T-helper 2 cell (primary cell): ENCODE measurements at places on chromosomes 1 and 21.

DNA sequence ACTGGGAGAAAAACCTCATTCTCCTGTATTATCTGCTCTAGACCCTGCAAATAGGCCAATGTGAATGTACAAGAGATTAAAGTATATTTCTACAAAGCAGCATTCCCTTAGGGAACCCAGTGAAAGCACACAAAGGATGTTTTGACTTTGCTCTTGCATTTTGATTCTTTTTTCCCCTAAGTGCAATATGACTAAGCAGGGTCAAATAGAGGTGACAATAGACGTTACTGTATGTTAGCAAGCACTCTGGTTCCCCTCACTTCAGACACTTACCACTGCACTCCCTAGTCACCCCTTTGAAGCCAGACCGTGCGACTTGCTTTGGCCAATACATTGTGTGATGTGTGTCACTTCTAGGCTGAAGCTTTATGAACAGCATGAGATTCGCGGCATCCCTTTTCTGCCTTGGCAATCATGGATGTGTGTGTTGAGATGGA lies 209.7 kb downstream of the RHOU start:
- DNase-seq, result peak; percentile 50

DNA sequence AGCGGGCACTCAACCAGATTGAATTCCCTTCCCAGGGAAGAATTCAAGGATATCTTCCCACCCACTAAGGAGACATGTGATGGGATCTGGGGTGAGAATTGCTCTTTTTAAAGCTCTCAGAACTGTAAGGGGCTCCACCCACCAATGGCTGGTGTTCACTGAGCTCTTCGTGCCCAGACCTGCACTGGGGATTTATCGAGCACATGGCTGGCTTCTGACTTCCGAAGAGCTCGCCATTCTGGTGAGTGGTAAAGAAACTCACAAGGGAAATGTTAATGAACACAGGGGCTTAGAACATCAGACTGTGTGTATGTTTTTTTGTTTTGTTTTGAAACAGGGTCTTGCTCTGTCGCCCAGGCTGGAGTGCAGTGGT lies 9.8 kb downstream of the PADI3 start:
- DNase-seq, result no peak

DNA sequence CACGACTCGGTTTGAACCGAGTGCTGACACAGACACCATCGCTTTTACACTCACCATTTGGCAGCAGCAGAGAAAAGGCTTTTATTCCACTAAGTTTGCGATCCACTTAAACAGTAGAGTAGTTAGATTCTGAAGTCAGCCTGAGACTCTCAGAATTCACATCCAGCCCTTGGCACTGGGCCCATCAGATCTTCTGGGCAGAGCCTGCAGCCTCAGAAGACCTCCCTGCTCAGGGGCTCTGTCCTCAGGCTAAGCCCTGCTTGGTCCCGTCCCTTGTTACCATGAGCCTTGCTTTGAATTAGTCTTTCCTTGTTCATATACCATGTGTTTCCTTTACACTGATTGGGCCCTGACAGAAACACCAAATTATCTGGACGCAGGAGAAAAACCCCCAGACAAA lies 41.4 kb upstream of the AJAP1 start:
- no peak for DNase-seq

GRCh38 chr1:93821423-93822144 lies 57.4 kb downstream of the DNTTIP2 start:
- no peak for DNase-seq

DNA sequence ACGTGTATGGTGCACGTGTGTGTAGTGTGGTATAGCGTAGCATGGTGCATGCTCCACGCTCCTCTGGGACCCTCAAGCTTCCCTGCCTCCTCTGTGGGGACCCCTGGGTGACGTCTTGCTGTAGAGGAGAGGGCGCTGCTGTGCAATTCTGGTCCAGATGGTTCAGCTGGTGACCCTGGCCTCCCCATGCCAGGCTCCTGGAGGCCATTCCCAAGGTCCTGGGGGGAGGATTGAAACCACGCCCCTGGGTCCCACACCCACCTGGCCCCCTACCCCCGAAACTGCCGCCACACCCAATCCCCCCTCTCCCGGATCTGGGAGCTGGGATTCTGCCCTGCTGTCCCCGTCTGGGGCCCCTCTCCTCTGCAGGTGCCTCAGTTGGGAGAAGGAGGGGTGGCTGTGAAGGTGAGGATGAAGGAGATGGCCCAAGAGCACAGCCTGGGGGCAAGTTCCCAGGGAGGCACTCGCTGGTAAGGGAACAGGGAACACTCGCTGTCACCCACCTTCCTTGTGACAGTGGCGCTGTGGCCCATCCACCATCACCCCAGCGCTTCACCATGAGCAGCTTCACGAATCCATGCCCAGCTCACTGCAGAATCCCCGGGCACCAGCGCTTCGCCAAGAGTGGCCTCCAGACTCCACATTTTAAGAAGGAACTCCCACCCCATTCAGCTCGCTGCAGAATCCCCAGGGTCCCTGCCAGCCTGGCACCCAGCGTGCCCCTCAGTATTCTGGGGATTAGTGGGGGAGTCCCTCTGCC lies 38.0 kb downstream of the WDR4 start:
- DNase-seq, result no peak

GRCh38 chr1:195939844-195940243 lies 668.4 kb downstream of the KCNT2 start:
- no peak for DNase-seq

DNA sequence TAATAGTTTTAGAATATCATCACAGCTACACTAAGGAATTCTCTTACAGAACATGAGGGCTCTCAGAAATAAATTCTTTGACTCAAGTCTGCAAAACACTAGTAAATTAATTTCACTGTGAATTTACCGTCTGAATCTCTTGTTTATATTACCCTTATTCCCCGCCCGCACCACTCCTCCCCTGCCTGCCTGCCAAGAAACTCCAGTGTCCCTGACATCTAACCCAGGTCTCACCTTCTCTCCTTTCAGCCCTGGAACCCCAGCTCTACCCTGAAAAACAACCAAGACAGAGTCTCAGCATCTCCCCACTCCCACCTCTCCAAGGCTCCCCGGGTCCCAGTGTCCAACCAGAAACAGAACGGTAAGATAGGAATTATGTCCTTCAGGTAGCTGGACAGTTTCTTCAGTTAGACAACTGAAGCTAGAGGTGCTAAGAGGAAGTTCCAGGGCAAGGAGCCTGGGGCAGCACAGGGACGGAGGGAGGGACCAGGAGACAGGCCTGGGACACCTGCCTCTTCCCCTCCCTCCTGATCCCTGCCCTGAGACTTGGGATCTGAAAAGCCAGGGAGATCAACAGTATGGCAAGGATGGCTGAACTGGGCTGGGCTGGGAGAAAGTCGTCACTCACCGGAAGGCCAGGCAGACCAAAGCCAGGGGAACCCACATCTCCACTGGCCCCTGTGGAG lies 15.4 kb downstream of the COL16A1 start:
- no peak for DNase-seq

- no peak for DNase-seq
Measured at GRCh38 chr1:58620259-58620658, 43.2 kb upstream of the TACSTD2 start.

GRCh38 chr1:116168277-116169032 lies 57.3 kb downstream of the MAB21L3 start:
- DNase-seq, result peak; percentile 70

GRCh38 chr1:188170935-188171334 lies 1342.2 kb downstream of the PLA2G4A start:
- DNase-seq, result no peak

DNA sequence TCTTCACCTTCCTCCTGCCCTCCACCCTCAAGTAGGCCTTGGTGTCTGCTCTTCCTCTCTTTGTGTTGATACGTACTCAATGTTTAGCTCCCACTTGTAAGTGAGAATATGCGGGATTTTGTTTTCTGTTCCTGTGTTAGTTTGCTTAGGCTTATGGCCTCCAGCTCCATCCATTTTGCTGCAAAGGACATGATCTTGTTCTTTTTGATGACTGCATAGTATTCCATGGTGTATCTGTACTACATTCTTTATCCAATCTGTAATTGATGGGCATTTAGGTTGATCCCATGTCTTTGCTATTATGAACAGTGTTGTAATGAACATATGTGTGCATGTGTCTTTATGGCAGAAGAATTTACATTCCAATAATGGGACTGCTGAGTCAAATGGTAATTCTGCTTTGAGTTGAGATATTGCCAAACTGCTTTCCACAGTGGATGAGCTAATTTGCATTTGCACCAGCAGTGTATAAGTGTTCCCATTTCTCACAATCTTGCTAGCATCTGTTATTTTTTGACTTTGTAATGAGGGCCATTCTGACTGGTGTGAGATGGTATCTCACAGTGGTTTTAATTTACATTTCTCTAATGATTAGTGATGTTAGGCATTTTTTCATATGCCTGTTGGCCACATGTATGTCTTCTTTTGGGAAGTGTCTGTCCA lies 272.7 kb downstream of the SDCCAG8 start:
- no peak for DNase-seq

DNA sequence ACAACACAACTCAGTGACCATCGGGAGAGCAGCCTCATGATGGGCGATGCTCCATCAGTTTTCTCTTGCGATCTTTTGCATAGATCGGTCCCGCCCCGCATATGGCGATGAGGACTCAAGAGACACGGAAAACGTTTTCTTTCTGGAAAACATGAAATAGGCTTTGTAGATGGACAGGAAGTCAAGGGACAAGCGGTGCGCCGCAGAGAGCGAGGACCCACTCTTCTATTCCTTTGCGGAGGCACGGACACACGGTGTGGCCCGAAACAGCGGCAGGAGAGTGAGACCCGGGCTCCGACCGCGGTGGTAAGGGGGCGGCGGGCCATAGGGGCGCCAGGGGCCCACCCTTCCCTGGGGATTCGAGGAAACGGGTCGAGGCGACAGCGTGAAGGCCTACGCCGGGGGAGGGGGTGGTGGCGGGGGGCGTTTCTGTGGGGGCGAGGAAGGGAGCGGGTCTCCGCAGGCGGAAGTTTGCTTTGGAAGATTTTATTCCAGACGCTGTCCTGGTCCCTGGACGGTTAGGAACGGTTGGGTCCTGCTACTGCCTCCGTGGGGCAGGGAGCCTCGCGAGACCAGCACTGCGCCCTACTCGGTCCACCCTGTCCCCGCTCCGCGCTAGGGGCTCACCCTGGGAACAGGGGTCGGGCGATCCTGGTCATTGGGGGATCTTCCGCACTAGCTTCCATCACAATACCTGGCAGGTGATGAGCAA lies 796 bp upstream of the TDRKH start:
- DNase-seq, result no peak

GRCh38 chr1:72846476-72847278 lies 564.3 kb upstream of the NEGR1 start:
- no peak for DNase-seq

DNA sequence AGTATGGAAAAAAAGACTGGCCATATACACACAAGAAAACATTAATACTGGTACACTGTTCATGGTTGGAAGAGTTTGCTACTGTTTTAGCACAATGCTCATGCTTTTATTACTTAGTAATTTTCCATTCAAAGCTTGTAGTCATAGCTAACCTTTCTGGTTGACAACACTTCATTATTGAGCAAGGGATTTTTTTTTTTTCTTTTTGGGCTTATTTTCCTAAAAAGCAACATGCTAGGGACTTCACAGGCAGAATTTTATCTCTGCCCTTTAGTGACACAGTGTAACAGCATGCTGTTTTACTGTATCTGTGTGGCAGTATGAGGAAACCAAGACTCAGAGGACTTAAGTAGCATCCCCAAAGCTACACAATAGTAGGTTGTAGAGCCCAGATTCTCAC lies 58.5 kb downstream of the FGGY start:
- no peak for DNase-seq

GRCh38 chr1:3551290-3551678 lies 60.0 kb downstream of the MEGF6 start:
- DNase-seq, result no peak

GRCh38 chr21:35614396-35614921 lies 445.9 kb downstream of the SETD4 start:
- no peak for DNase-seq

GRCh38 chr1:30599721-30600120 lies 123.7 kb downstream of the MATN1 start:
- no peak for DNase-seq

DNA sequence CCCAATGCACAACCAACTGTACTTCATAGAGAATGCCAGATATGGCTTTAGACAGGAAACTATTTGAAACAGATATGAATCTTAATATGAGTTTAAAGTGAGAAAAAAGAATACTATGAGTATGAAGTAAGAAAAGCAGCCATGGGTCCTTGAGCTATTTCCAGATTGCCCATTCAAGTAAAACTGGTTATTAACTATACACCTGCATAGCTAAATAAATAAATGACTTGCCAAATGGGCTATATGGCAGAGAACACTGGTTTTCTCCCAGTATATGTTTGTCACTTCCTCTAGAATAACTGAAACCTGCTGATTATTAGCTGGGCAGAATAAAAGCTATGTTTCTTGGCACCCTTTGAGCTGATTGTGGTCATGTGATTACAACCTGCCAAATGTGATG lies 17.0 kb upstream of the CD1C start:
- no peak for DNase-seq

DNA sequence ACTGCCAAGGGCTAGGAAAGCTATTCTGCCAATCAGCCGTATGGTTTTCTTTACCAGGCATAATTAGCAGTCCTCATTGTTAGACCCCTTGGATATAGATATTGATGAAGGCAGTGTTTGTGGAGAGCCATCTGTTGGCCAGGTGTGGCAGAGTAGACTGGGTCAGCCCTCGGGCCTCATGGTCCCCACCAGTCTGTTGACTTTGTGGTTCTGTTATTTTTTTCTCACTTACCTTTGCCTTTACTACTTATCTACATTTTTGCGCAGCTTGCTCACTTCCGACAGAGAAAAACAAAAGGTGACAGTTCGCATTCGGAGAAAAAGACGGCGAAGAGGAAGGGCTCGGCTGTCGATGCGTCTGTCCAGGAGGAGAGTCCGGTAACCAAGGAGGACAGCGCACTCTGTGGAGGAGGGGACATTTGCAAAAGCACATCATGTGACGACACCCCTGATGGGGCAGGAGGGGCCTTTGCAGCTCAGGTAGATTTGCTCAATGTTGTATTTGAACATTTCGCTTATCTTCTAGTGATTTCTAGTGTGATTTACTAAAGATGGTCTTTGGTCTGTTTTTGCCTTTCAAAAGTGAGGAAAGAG lies 2.3 kb downstream of the PCNT start:
- DNase-seq, result no peak

DNA sequence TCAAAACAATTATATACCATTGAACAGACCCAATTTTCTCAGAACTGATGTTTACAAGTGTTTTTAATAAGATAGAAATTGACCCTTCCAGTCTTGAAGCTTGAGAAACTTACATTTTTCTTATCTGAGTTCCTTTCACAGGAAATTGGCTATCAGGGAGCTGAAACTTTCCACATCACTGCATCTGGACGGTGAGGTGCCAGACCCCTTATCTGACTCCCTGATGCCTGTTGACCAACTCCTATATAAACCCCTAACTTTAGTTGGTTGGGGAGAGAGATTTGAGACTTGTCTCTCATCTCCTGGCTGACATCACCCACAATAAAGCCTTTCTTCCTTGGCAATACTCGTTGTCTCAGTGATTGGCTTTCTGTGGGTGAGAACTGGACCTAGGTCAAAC lies 31.4 kb downstream of the LACTBL1 start:
- DNase-seq, result no peak
